ENCODE measurements at places on chromosomes 5 and 9. TPM values are rescaled to one million over a fixed set of nuclear protein-coding genes. Genes with fewer than 3 reads are reported as not detected.
A peak's percentile ranks its signal among the peaks of the same experiment; 100 is the strongest.

DNA sequence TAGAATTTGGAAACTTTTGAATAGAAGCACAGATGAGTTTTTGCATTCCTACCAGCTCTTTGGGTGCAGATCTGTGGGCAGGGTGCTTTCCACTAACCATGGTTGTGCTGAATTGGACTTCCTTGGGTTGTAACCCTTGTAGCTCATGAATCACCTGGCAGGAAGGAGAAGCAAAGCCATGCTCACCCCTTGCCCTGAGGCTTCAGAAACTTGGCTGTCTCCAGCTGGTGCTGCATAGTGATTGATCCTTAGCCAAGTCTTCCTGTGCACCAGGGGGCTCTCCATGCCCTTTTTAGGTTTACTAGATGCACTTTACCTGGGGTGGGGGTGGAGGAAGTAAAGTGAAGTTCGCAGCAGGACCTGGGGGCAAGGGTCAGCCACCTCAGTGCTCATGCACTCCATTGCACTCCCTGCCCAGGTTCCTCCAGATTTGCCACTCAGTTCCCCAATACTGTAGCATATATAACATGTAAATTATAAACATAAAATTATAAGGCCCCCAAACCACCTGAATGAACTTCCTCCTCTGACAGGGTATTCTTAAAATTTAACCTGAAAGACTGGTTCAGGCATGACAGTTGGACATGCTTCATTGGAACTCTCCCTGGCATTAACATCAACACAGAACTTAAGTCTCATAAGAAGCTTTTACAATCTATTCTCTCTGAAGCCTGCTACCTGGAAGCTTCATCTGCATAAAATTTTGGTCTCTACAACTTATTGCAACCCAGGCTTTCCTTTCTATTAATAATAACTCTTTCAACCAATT is 25.8 kb upstream of the IFNA14 start:
- no peak for DNase-seq

DNA sequence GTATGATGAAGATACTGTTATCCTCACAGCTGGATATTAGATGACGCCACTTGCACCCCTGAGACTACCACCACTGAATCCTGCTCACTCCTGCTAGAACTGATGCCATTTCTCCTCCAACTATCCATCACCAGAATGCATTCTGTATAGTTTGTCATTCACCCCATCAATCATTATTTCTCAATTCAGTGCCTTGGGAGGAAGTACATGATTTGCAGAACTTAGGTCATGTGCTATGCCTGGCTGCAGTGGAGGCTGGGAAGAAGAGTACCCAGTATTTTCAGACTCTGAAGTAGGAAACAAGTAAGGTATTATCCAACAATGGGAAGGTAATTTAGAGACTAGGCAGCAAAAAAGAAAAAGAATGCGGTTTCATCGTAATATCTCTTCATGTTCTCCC is 26.2 kb upstream of the HSD17B4 start:
- no peak for DNase-seq

DNA sequence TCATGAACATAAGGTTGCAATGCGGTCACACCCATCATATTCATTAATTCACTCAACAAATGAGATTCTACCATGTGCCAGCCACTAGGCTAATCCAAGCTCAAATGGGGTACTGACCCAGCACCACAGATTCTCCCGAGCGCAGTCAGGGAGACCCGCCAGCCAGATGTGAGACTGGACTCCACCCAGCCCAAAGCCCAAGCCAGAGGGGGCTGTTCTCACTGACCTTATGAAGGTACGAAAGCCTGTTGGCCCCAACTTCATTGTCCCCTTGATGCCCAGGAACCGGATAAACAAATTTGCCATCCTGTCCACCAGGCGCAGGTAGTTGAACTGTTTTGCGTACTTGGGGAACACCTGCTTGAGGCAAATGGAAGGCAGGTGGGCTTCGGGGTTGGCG is 218.8 kb downstream of the DAB2IP start:
- no peak for DNase-seq

- DNase-seq, result no peak
Observed at GRCh38 chr5:132467287-132467984, 23.1 kb downstream of the IRF1 start.

DNA sequence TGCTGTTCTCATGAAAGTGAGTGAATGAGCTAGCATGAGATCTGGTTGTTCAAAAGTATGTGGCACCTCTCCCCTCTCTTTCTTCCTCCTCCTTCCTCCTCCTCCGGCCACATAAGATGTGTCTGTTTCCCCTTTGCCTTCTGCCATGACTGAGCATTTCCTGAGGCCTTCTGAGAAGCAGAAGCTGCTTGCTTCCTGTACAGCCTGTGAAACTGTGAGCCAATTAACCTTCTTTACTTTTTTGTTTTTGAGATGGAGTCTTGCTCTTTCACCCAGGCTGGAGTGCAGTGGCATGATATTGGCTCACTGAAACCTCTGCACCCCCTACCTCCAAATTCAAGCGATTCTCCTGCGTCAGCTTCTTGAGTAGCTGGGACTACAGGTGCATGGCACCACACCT is 6.1 kb downstream of the S100Z start:
- DNase-seq, result no peak

DNA sequence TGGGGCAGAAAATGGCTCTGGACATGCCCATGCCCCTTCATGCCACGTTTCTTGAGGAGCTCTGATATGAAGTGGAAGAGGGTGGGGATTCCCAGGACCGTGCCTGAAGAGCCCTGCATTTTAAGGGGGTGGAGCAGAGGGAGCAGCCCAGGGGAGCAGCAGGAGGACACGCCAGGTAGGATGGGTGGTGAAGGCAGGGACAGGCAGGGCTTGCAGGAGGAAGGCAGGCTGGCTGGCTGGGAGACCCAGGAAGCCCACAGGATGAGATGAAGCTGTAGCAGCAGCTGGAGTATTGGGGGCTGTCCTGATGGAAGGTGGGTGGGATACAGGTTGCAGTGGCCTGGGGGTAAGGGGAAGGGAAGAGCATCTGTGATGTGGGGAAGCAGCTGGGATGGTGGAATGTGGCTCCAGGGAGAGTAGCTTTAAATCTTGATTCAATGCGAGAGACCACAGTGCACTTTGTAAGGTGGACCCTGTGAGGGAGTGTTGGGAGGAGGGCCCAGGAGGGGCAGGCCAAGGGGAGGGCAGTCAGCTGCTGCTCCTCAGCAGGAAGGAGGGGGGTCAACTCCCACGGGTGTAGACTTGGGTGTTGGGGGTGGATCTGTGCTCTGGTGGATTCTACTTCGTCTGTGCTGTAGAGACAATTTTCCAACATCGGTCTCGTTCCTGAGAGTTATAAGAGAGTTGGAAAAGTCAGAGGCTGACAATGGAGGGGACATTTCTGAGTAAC is 242.6 kb upstream of the IRX4 start:
- no peak for DNase-seq

- no peak for DNase-seq
Observed at GRCh38 chr9:87537625-87538024, 40.0 kb downstream of the DAPK1 start.

DNA sequence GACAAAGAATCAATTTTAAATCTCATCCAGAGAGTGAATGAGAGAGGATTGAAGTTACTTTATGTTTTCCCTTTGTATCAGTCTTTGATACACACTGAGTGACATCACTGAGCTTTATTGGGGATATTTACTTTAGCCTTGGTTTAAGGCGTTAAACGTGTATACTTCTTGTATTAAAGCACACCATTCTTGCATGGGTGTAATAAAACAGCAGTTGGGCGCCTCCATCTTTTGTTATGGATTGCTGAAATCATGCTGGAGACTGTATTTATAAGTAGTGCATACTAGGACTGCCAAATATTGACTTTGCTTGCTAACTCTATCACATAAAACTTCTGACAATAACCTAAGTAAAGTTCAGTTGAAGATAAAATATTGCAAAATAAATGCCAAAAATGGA is 1755.8 kb upstream of the WWC1 start:
- no peak for DNase-seq

GRCh38 chr5:58198330-58198729 is 261.6 kb downstream of the PLK2 start:
- no peak for DNase-seq

GRCh38 chr5:158529454-158529853 is 570.3 kb downstream of the EBF1 start:
- no peak for DNase-seq

- DNase-seq, result no peak
Observed at GRCh38 chr9:85897848-85898247, 43.1 kb upstream of the NAA35 start.

GRCh38 chr5:157857816-157858526 is 974 bp downstream of the CLINT1 start:
- DNase-seq, result no peak

GRCh38 chr9:70531311-70531710 is 116.9 kb upstream of the KLF9 start:
- DNase-seq, result no peak

GRCh38 chr5:127958421-127959011 is 125.0 kb upstream of the SLC12A2 start:
- no peak for DNase-seq

DNA sequence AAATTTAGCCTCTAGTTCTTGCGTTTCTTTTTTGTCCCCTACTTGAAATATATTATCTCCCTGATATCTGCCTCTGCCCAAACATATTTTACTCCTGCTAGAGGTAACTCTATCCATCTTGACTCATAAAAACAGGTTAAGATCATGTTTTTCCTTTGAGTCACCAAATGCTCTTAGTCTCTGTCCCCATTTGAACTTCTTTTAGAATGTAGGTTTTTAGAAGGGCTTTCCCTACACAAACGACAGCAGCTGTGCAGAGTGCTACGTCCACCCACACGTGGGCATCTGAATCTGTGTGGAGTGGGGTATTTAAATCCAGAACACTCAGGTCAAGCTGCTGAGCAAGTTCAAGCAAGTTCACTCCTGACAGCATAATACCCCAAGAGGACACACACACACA is 2.2 kb downstream of the HSD17B3 start:
- no peak for DNase-seq

DNA sequence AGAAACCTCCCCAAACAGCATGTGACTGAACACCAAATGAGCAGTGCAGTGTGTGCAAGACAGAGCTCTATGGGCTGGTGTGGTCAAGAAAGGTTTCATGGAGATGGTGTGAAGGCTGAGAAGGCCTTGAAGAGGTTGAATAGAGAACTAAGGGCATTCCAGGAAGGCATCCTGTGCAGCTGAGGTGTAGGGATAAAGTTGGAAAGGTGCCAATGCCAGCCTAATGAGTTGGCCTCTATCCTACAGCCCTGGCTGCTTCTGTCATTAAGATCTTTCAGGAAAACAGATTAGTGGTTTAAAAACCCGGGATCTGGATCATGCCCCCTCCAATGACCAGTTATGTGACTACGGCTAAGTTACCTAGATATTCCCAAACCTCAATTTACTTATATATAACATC is 4.0 kb downstream of the HDAC3 start:
- no peak for DNase-seq

- no peak for DNase-seq
Observed at GRCh38 chr9:132516911-132517310, 65.5 kb upstream of the BARHL1 start.

GRCh38 chr9:138052635-138053320 is 175.2 kb downstream of the CACNA1B start:
- no peak for DNase-seq

DNA sequence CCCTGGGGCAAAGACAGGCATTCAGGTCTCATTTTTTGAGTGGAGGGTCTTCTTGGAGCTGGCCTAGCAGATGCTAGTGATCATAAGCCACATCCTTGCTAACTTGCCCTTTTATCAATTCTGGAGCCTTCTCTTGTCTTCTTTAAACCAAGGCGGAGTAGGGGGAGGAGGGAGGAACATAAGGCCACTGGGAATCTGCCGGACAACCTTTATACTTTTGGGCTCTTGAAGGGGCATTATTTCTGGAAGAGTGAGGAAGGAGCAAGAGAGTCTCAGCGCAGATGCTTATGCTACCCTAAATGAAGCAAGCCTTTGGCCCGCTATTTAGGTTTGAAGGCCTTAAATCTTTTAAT is 2.0 kb downstream of the TMEFF1 start:
- no peak for DNase-seq

GRCh38 chr9:88460587-88461332 is 72.5 kb downstream of the SPIN1 start:
- no peak for DNase-seq

GRCh38 chr5:172383191-172383802 is 71.0 kb downstream of the SH3PXD2B start:
- peak; percentile 73 for DNase-seq

DNA sequence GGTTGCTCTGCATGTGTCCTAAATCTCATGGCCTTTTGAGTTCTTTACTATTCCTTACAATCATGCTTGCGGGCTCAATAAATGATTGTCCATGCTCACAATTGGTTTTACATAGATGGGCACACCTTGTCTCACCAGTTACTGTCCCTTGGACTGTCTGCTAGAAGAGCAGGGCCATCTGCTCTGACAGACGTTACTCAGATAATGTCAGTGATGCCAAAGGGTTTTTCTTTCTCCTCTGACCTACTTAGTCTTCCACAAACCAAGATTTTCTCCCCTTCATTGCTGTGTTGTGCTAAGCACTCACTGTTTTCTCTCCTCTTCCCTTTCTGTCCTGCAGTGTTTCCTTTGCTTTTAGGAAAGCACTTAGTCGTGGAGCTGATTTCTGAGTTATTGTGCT is 562.3 kb downstream of the KIF4B start:
- no peak for DNase-seq

GRCh38 chr9:124500796-124501611 is 6.2 kb downstream of the NR5A1 start:
- no peak for DNase-seq

DNA sequence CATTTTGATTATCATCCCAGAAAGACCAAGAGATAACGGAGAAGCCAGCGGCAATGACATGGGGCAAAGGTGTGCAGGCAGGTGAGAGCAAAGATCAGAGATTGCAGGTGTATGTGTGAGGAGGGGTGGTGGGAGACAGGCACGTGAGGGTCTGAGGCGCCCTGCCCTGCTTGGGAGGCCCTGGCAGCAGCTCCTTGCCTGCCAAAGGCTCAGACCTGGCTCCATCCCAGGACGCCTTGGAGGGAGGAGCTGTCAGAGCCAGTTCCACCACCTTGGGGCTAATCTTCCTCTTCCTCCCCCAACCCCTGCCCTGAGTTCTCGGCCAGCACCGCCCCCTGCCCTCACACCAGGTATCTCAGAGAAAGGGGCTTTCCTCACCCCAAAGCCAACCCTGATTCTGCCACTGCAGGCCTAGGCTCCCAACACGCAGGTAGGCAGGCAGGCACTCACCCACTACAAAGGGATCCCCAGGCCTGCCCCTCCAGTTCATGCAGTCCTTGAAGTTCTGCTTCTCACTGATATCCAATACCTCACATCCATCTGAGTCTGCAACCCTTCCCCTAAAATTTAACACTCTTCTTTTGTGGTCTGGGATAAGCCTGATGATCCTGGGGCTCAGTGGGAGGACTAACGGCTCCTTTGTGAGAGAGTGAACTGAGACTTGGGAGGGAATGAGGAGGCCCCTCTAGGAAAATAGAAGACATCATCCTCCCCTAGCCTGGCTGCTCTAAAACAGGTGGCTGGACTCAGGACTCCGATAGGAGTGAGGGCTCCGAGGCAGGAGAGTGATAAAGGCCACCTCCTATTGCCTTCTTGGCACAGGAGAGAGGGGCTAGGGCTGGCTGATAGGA is 1.8 kb downstream of the AQP3 start:
- DNase-seq, result no peak

The PCDHA9 gene
- total RNA-seq, result 0.21 TPM

The HARS2 gene
- total RNA-seq, result 44.1 TPM

The AP3B1 gene
- total RNA-seq, result 55.4 TPM

The ARSI gene
- total RNA-seq, result 18.6 TPM

The SLC6A19 gene
- total RNA-seq, result 0.23 TPM

The PHF19 gene
- total RNA-seq, result 91.1 TPM

The TBC1D9B gene
- total RNA-seq, result 131 TPM

The TPPP gene
- total RNA-seq, result 0.98 TPM

The IL5 gene
- not detected for total RNA-seq

The C9orf153 gene
- not detected for total RNA-seq

The BRINP1 gene
- total RNA-seq, result not detected

The TNC gene
- 5.7 TPM for total RNA-seq

The SLC6A3 gene
- total RNA-seq, result 0.05 TPM

The ZNF608 gene
- total RNA-seq, result 37.5 TPM

The SPINK1 gene
- 3.0 TPM for total RNA-seq

The APC gene
- 33.7 TPM for total RNA-seq
